ENCODE measurements at places on chromosomes 4 and X.

GRCh38 chrX:153775293-153776119, 5.3 kb upstream of the SRPK3 start:
- DNase-seq: peak; percentile 48

DNA sequence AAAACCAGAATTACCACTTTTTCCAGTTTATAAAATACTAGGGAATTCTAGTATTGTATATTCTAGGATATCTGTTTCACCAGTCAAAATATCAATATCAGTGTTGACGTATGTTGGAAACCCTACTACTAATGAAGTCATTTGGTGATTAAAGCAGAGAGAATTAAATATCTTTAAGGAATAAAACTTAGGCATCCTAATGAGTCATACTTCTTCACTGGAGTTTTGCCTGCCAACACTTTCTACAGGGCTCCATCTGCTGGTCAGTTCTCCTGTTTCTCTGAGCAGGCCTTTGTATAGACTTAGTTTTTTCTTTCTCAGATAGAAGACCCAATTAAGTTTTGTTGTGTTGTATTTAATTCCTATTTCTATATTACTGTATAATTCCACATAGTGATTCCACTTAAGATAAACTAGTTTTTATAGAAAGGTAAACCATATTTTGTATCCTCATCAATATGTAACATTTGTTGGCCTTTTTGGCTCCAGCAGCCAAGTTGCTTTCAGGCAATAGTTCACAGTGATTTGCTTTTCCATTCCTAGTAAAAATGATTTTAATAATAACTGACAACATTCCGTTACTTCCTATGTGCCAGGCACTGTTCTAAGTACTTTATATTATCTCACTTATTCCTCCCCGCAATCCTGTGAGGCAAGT, 3.5 kb downstream of the AP1AR start:
- DNase-seq: no peak

DNA sequence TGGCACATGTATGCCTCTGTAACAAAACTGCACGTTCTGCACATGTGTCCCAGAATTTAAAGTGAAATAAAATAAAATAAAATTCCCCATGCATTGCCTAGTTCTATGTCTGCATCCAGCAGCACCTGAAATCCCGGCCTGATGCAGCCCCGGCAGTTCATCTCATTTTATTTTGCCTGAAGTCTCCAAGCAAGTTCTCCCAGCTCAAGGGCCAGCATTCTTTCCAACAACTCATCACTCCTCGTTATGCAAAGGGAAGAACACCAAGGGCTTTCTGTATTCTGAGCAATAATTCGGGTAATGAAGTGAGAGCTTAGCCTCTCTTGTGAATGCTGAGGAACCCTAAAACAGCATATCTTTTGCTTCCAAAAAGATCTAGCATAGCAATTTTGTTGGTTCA, 2.7 kb downstream of the ENPP6 start:
- DNase-seq: no peak

GRCh38 chr4:150126201-150126863, 48.1 kb downstream of the DCLK2 start:
- DNase-seq: no peak

DNA sequence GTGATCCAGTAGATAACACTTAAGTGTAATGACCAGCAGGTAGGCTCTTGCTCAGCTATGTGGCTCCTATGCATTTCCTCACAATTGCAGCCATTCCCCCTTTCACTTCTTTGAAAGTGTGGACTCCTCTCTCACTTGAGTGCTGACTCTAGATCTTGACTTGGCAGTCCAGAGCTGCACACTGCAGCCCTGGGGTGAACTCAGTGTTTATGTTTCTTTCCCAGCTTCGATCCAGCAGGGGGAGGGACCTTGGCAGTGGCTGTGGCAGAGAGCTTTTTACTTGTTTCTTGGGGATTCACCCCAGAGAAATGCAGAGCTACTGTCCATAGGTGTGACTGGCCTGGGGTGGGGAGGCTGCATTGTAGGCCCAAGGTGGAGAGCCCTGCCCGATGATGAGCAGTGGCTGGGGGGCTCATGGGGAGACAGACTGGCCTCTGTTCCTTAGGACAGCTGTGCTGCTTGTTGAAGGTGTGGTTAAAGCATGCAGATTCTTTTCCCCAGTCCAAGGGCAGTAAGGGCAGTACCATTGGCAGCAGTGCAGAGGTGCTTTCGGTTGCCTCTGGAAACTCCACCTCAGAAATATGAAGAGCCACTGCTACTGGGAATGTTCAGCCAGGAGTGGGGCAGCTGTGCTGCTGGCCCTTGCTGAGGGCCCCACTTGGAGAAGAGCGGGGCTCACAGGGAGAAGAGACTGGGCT, 134.7 kb downstream of the SH3BGRL start:
- no peak for DNase-seq

DNA sequence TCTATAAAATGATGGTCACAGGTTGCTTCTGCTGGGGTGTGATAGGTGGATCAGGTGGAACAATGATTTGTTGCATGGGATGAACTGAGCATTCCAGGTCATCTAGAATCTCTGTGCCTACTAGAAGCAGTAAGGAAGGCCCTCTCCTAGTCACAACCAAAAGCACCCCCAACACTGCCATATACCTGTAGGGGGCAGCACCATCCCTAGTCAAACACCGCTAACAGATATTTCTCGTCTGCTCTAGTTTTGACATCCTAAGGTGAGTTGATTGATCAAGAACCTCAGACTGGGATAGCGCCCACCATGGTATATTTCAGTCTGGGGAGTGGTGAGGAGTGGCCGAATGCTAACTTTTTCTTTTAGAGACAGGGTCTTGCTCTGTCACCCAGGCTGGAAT, 160.2 kb downstream of the NHS start:
- DNase-seq: no peak

DNA sequence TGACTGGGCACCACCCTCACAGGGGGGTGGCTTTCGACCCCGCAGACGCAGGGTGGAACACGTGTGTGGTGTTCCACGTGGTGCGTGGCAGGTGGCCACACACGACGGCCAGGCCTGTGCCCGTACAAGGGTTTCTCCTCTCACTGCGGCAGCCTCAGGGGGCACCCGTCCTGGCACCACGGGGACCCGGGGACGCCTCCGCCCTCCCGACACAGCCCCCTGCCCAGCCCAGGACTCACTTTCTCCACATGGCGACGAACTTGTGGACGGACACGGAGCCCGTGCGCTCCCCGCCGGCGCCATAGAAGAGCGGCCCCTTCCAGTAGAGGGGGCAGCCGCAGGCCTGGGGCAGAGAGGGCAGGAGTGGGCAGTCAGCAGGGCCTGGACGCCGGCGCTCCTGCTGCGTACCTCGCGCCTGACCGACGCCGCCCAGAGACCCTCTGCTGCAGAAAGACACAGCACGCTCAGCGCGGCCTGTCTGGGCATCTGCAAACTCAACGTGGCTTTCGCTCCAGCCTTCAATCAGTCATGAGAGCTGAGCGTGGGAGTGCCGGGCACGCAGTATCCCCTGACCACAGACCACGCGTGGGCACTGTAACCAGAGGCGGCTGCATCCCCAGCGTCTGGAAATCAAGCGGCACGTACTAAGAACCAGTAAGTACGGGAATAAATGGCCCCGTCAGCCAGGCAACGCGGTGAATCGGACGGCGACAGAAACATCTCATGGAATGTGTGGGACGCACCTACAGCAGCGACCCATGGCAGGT, 28.9 kb upstream of the GTPBP6 start:
- peak; percentile 53 for DNase-seq

- DNase-seq: no peak
These were observed 49.1 kb downstream of the DHRSX start for GRCh38 chrX:2451501-2452316.

All from Right ventricle myocardium inferior (tissue), 1 donor.